Inflammatory macrophage (primary cell): ENCODE measurements at places on chromosomes 3 and 15.

GRCh38 chr3:151393941-151394340, 9.4 kb upstream of the P2RY12 start:
- no peak for DNase-seq

DNA sequence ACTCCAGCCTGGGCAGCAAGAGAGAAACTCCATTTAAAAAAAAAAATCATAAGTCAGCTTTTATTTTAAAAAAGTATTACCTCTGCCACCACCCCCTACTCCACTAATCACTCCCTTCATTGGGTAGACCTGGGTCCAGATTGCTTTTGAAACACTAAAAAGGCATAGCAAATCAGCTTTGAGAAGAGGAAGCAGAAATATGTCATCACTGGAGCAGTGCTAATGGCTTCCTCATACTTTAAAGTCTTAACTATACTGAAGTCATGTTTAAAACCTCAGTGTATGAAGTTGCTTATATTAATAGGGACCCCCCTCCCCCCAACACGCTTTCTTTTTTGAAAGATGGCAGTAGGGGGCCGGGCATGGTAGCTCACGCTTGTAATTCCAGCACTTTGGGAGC, 1.0 kb upstream of the HTR3D start:
- peak; percentile 62 for DNase-seq

- no peak for DNase-seq
Measured at GRCh38 chr3:101102678-101103296, 109.6 kb upstream of the ABI3BP start.

DNA sequence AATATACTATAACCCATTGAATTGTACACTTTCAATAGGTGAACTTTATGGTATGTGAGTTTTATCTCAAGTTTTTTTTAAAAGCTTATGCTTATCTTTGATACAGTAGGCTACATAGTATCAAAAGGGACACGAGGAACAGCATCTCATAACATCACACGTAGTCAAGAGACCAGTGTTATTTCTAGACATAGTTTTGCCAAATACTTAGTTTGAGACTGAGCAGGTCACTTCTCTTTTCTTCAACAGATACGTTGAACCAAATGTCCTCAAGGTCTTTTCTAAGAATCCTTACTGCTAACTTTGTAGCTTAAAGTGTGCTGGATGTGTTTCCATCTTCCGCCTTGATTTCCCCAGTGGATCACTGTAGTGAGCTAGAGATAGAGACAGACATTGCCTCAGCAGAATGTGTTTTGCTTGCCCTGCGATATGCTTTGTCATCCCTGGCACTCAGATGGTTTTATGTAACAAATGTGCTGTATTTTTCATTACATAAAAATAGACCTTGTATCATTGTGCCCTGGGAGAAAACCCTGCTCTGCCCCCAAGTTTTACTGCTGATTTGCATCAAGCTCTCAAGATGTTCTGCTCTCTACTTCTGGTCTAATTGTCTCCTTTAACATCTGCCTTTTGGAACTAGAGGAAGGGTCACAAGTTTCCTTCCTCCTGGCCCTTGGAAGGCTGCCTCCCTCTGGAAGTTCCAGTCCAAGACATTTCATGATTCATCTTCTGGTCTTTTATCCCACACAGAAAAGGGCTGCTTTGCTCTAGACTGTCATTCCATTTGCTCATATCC, 426.4 kb upstream of the RGMA start:
- no peak for DNase-seq

- no peak for DNase-seq
Measured at GRCh38 chr3:157369727-157370421, 66.8 kb upstream of the PTX3 start.

GRCh38 chr3:4795905-4796304, 183.3 kb upstream of the BHLHE40 start:
- DNase-seq: no peak

- no peak for DNase-seq
Measured at GRCh38 chr15:40772014-40772413, 2.2 kb downstream of the C15orf62 start.

- no peak for DNase-seq
Measured at GRCh38 chr15:46768287-46768686, 949.0 kb upstream of the SEMA6D start.

GRCh38 chr3:161117646-161118045, 12.5 kb upstream of the B3GALNT1 start:
- no peak for DNase-seq

DNA sequence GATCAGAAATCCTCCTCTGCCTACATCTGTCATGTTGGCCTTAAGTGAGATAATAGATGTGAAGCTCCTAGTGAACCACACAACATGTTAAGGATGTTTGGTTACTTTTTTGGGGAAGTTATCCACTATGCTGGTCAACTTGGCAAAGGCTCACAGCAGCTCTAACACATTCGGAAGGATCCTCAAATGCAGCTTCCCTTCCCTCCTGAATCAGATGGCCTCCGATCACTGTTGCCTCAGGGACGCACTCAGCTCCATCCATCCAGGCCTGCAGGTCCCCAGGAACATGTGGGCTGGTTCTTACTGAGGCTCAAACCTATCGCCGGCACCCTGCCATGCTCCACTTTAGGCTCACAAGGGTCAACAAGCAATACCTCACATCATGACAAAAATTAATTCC, 67.9 kb downstream of the CORO2B start:
- DNase-seq: peak; percentile 32

- DNase-seq: no peak
Measured at GRCh38 chr3:104411757-104412156, 955.0 kb upstream of the ALCAM start.

GRCh38 chr3:59483191-59483590, 433.4 kb upstream of the CFAP20DC start:
- no peak for DNase-seq

DNA sequence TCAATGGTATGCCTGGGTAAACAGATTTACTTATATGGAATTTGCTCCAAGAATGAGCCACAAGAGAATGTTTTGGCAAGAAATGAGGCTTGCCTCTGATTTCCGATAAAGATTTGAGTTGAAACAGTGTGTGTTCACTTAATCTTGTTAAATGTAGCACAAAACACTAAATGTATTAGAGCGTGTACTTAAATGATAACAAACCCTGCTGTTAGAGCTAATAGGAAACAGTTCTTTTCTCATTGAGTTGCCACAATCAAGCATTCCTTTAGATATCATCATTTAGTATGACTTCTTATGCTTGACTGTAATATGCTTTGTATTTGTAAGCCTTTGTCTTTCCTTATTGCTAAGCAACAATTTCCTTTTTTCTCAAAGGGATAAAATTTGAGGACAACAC, 353.6 kb upstream of the ZNF717 start:
- DNase-seq: no peak

- peak; percentile 82 for DNase-seq
Measured at GRCh38 chr3:57951066-57951882, 56.9 kb upstream of the FLNB start.
